ENCODE measurements at places on chromosomes 5 and 9.

DNA sequence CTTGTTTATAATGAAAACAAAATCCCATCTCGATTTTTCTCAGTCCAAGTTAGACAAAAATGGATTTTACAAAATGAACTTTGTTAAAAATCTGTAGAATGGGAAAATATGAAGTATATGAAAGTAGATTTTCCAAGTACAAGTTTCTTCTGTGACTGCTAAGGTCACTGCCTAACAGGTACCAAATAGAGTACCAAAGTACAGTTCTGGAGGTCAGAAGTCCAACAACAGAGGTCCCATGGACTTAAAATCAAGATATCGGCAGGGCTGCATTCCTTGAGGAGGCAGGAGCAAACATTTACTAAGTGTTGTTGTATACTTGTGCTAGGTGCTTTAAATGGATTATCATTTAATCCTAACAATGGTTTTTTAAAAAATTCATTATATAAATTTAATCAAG lies 5.9 kb downstream of the YTHDC2 start:
- DNase-seq = no peak

DNA sequence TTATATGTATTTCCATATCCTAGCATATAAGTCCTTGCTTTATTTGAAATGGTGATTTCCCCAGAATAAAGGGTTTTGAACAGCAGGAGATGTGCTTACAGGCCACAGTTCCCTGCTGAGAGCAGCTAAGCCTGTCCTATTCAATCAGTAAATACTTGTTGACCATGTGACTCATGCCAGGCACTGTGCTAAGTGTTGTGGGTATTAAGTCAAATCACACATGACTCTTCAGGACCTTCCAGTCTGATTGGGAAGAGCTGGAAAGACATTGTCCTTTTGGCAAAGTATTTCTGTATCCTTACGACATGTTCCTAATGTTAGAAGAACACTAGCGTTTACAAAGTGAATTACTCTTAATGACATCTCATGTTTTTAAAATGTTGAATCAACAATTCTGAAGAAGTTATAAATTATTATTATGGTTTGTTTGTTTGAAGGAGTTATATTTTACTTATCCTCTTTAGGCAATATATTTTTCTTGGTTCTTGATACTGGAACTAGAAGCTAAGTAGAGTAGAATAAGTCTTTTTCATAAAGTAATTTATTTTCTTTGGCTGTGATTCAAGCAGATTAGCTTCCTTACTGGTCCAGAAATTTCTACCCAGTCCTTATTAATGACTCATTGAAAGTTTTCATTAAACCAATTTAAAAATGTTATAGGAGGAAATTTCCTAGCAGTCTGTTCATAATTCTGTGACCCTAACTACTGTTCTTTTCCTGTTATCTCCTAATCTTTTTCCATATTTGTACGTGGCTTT lies 82.1 kb downstream of the GAPVD1 start:
- peak; percentile 5 for DNase-seq

GRCh38 chr9:72363908-72364678 lies 915 bp downstream of the ZFAND5 start:
- no peak for DNase-seq

- DNase-seq = no peak
Measured at GRCh38 chr9:126009047-126009446, 261.9 kb downstream of the PBX3 start.

- DNase-seq = no peak
Measured at GRCh38 chr5:151598984-151599383, 7.9 kb upstream of the FAT2 start.

DNA sequence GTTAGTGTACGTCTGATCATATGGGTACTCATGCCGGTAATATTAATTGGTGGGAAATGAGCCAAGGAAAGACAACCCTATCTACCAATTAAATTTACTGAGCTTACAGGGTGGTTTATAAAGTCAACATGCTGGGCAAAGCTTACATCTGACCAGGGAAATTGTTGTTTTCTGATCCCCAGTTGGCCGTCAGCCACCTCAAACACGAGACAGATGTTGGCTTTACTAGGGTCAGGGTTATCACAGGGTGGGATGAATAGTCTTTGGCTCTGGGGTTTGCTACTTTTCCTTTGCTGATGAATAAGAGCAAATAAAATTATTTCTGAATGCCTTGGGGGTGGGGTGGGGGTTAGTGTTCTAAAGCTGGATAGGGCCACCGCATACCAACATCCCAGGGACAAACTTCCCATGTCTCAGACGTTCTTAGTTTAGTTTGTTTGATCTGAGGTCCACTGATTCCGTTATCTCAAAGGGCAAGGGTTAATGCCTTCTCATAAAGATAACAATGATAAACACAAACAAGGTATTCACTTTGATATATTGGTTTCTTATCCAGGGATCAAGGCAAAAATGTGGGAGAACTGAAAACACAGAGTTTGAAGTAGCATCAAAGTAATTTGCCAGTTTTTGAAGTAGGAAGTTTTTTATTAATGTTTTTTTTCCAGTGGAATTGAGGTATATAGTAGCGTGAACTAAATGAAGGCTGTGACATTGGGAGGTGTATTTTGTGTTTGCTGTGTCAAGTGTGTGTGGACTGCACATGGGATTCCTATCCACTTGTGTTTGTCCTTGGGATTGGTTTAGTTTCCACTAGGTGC lies 109.1 kb upstream of the RPS23 start:
- no peak for DNase-seq

GRCh38 chr9:93193388-93194220 lies 9.7 kb downstream of the WNK2 start:
- DNase-seq = no peak
